ENCODE measurements at places on chromosomes 6 and 20. TPM values are rescaled to one million over a fixed set of nuclear protein-coding genes. Genes with fewer than 3 reads are reported as not detected.

- no peak for DNase-seq
Measured at GRCh38 chr6:159390381-159390780, 221.2 kb downstream of the FNDC1 start.

DNA sequence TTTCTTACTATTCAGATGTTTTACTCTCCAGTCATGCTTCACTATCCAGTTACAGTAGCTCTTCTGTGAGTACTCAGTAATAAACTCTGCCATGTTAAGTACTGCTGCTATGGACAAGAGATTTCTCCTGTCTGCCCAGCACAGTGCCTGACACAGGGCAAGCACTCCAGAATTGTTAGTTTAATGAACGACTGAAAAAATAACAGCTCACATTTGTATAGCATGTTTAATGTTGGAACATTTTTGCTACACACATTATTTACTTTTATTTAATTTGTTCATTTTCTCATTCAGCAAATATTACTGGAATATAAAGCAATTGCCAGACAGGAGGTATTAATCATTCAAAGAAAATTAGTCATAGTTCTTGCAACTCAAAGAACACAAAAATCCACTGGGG, 142.6 kb upstream of the HMGN3 start:
- no peak for DNase-seq

DNA sequence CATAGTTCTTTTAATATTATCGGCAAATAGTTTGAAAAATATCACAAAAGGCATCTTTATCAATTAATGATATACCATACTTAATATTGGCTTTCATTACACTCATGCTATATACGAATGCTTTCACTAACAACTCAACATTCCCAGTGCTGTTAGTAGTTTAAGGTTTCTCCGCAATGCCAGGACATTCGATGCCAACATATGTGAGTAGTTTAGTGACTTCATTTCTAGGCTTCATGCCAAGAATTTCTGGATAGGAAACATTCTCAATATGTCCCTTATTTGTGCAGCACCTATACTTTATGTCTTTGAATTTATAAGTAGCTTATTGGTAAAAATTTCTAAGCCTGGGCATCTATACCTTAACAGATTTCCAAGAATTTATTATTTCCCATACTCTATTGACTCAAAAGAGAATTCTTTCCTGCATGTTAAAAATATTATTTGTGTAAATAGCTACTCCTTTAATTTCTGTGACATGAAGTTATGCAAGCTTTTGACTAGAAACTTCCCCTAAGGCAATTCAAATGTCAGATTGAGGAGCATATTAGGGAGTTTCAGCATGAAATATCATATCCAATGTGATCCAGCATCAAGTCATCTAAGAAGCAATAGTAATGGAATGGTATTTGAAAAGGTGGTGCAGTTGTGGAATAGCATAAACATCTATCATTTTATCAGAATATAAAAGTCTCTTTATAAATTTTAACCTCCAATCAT, 236.0 kb upstream of the STXBP5 start:
- no peak for DNase-seq

- no peak for DNase-seq
Measured at GRCh38 chr20:63162206-63162795, 53.6 kb downstream of the YTHDF1 start.

GRCh38 chr6:164114651-164115050, 700.1 kb downstream of the QKI start:
- no peak for DNase-seq

- no peak for DNase-seq
Measured at GRCh38 chr6:21173031-21173430, 420.5 kb upstream of the SOX4 start.

- DNase-seq: peak; percentile 74
Measured at GRCh38 chr6:32933661-32934085, 7.2 kb downstream of the HLA-DMB start.

- DNase-seq: no peak
Measured at GRCh38 chr6:136920216-136920615, 1.9 kb upstream of the SLC35D3 start.

GRCh38 chr20:36015806-36016403, 47.5 kb downstream of the CNBD2 start:
- DNase-seq: no peak

Gene SLC22A2
- total RNA-seq: not detected

Gene LPIN3
- total RNA-seq: 30.4 TPM

Gene TRIM31
- not detected for total RNA-seq

Gene HNF4A
- not detected for total RNA-seq

Gene RAB44
- 0.45 TPM for total RNA-seq
